ENCODE measurements at places on chromosomes 3 and 15. TPM values are rescaled to one million over a fixed set of nuclear protein-coding genes. Genes with fewer than 3 reads are reported as not detected.

Gene SAMD7
- polyA plus RNA-seq, result not detected

Gene C2CD4A
- polyA plus RNA-seq, result 0.31 TPM

Gene A4GNT
- polyA plus RNA-seq, result 7.2 TPM

Gene GUCA1C
- polyA plus RNA-seq, result 0.45 TPM

Gene LDHAL6B
- polyA plus RNA-seq, result not detected

Gene XPC
- 8.8 TPM for polyA plus RNA-seq

Gene COPG1
- 113 TPM for polyA plus RNA-seq

Gene CAV3
- polyA plus RNA-seq, result 0.08 TPM

Gene AEN
- polyA plus RNA-seq, result 16.1 TPM

Gene TMEM108
- 2.1 TPM for polyA plus RNA-seq

Gene SLC25A36
- polyA plus RNA-seq, result 29.6 TPM

Gene RLBP1
- not detected for polyA plus RNA-seq

Gene DLL4
- 1.5 TPM for polyA plus RNA-seq

Gene PCOLCE2
- 0.75 TPM for polyA plus RNA-seq

Gene SLC2A2
- not detected for polyA plus RNA-seq

Gene GNAT1
- not detected for polyA plus RNA-seq

Gene PLOD2
- 20.3 TPM for polyA plus RNA-seq

Gene AHSG
- not detected for polyA plus RNA-seq

Gene MANF
- 31.8 TPM for polyA plus RNA-seq

Gene MAP3K13
- 22.8 TPM for polyA plus RNA-seq

Gene MYRIP
- polyA plus RNA-seq, result 6.0 TPM

Gene TM4SF18
- polyA plus RNA-seq, result 0.45 TPM

DNA sequence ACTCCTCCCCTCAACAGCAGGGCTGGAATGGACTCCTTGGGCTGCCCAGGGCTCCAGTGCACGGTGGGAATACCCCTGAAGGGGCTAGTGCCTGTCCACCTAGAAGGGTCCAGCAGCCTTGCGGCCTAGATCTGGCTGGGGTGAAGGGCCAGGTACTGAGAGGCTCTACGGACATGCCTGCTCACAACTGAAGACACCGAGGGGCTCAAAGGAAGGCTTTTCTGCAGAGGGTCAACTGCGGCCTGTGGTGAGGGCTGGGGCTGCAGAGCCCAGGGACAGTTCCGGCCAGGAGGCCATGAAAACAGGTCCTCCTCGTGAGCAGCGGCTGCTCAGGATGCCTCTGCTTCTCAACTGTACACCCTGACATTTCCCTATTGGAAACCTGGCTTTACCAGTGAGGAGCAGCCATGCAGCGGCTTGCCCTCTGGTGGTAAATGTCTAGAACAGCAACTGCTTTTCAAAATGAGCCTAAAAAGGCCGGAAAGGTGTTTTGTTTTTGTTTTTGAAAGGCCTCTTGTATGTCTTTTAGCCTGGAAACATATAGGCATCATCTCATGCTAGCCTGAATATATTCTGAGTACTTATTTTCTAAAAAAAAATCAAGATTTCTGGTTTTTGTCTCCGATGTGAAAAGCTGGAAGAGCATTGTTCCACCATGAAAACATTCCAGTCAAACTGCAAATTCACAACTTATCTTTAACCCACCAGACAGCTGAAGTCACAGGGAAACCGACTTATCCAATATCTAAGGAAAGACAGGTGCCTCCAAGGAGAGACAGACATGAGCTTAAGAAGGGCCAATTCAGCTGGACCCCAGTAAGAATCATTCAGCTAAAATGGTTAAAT, 163.4 kb downstream of the KLF13 start:
- DNase-seq, result peak; percentile 76

GRCh38 chr3:9930804-9931418, 2.7 kb upstream of the CRELD1 start:
- DNase-seq, result no peak

DNA sequence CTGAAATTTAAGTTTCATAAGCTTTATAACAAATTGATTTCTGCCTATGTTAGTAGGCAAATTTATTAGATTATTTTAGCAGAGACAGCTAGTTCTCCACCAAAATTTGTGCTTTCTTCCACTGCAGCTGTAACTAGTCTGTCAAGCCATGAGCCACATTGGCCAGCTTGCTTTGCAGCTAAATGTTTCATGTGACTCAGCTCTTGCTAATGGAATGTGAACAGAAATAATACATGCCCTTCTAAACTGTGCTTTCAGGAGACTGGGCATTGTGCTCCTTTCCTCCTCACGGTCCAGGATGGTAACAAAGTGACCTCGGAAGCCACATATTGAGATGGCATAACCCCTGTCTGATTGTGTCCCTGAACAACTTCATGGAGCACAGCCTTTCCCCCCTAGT, 51.3 kb upstream of the KPNA4 start:
- DNase-seq, result no peak

GRCh38 chr3:188053710-188054380, 100.1 kb upstream of the LPP start:
- DNase-seq, result peak; percentile 23

GRCh38 chr3:147113293-147114044, 292.9 kb downstream of the ZIC4 start:
- DNase-seq, result no peak

DNA sequence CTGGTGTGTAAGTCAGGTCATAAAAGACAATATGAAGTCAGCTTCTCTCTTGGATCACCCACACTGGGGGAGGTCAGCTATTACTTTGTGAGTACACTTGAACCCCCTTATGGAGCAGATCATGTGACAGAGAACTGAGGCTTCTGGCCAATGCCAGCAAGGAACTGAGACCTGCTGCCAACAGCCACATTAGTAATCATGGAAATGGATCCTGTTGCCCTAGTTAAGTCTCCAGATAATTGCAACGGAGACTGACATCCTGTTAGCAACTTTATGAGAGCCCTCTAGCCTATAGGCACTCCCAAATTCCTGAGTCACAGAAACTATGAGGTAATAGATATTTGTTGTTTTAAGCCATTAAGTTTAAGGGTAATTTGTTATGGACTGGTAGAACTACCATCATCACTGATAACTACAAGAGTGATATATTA, 110.4 kb upstream of the GMNC start:
- DNase-seq, result peak; percentile 8

- DNase-seq, result peak; percentile 81
These were observed 266.8 kb downstream of the ZNF385D start for GRCh38 chr3:21484057-21484827.

GRCh38 chr3:14335774-14336748, 66.3 kb upstream of the SLC6A6 start:
- DNase-seq, result peak; percentile 86

GRCh38 chr3:131323014-131323413, 58.6 kb upstream of the NUDT16 start:
- no peak for DNase-seq

- DNase-seq, result peak; percentile 42
These were observed 124.6 kb upstream of the SGO1 start for GRCh38 chr3:20310629-20311028.

DNA sequence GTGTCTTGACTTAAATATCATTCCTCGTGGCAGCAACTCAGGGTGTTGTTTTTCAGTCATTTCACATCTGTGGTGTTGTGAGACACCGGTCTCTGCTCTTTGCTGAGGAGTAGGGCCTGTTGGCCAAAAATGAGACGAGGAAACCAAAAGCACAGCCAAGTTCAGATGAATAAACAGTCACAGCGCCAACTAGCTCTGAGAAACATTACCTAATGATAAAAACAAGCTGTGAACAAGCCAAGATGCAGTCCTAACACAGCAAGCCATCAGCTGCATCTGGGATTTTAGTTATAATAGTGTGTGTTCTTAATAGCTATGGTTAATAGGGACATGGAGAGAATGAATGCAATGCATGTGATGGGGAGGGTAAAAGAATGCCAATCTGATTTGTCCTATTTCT, 843.4 kb upstream of the DPPA4 start:
- peak; percentile 72 for DNase-seq

GRCh38 chr3:156389449-156389950, 165.4 kb downstream of the SSR3 start:
- DNase-seq, result no peak

- DNase-seq, result no peak
These were observed 1.8 kb upstream of the ATP10A start for GRCh38 chr15:25864966-25865365.

DNA sequence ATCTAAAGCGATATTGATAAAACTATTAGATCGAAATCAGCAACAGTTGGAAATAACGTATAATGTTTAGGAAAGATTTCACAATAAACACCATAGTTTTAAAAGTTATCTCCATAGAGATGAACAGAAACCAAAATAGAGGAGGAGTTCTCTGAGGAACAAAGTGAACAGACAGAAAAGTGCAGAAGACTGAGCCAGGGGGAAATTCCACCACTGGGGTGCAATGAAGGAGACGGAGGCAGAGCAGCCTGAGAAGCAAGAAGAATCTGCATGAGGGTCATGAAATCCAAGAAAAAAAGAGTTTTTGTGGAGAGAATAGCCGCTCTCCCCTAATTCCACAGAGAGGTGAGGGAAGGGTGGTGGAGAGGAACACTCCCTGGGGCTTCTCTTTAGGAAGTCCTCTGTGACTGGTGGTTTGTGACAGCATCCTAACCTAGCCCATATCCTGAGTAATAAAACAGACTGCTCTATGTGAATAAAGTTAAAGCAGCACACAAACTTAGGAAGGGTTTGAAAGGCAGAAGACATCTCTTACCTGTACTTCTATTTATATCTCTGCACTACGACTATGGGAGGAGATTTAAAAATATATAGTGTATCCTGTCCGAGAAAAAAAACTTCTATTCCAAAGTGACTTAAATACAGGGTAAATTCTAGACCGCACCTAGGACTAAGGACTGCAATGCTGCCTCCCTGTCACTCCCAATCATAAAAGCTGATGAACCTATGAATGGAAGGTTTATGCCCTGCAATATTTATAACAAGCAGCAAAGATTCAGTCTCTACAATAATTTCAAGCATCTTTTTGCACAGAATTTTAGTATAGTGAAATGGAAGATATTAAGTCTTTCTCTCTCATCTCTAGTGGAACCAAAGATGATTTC, 22.9 kb downstream of the ATP8B4 start:
- DNase-seq, result no peak

GRCh38 chr3:67649681-67650080, 4.7 kb downstream of the SUCLG2 start:
- no peak for DNase-seq

- peak; percentile 95 for DNase-seq
These were observed 32.9 kb downstream of the B3GNT5 start for GRCh38 chr3:183285828-183286457.

- no peak for DNase-seq
These were observed 14.5 kb downstream of the C3orf20 start for GRCh38 chr3:14689247-14689980.

DNA sequence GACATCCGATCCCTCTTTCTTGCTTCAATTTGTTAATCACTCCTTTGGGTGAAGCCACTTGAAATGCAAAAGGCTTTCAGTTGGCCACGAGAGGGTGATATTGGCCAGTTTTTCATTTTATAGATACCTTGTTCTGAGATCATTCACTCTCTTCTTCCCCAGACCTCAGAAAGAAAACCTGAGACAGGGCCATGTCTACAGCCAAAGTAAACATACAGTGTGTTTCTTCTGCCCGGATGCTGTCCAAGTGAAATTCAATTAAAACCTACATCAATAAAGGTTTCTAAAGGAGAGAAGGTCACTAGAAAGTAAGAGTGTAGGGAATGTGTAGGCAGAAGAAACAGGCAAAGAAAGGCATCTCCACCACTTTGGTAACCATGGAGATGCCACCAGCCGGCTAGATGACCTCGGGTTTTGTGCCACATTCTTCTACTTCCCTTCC, 39.5 kb upstream of the FMN1 start:
- DNase-seq, result peak; percentile 40

- DNase-seq, result no peak
These were observed 24.8 kb upstream of the RHO start for GRCh38 chr3:129503471-129504291.

GRCh38 chr3:169264711-169265110, 398.8 kb downstream of the MECOM start:
- peak; percentile 70 for DNase-seq

GRCh38 chr3:81643721-81644120, 117.7 kb downstream of the GBE1 start:
- DNase-seq, result no peak

- peak; percentile 65 for DNase-seq
These were observed 9.7 kb upstream of the THUMPD3 start for GRCh38 chr3:9352917-9353752.

- peak; percentile 87 for DNase-seq
These were observed 3.3 kb downstream of the LIPH start for GRCh38 chr3:185549122-185549521.

GRCh38 chr3:57927916-57928315, 80.3 kb upstream of the FLNB start:
- no peak for DNase-seq

DNA sequence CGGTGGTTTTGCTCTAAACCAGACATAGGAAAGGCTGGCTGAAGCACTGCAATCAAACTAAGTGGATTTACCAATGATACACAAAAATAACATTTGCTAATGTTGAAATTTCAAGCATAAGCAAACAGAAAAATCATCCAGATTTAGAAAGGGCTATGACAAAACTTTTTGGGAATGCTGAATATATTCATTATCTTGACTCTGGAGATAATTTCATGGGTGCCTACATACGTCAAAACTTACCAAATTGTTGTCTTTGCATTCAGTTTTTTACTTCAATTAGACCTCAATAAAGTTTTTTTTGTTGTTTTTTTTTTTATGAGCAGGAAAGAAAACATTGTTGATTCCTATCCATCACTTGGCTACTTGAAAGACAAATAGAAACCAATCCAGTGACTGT, 140.8 kb downstream of the NR2E3 start:
- no peak for DNase-seq

DNA sequence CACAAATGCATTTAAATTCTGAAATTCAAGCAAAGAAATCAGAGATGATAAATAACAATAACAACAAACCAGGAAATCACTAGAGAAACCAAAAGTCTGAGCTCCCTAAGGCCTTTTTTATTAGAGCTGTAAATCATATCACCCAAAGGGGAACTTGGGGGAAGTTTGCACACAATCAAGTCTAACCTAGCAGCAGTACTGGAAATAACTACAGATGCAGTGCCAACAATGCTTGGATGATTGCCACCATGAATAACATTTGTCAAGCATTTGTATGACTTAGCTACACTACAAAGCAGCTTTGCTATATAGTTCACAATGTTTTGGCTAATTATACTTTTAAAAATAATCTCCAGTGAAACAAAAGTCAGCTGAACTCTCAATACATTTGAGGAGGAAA, 27.8 kb downstream of the SHQ1 start:
- peak; percentile 86 for DNase-seq

DNA sequence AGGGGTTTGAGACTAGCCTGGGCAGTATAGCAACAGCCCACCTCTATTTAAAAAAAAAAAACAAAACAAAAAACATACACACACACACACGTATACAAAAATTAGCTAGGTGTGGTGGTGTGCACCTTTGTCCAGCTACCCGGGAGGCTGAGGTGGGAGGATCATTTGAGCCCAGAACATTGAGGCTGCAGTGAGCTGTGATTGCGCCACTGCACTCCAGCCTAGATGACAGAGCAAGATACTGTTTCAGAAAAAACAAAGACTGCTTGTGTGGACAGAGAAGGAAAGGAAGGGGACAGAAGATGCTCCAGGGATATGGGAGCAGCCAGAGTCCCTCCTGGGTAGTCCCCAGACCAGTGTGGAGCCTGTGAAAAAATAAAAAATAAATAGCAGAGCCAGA, 12.9 kb downstream of the TYRO3 start:
- DNase-seq, result no peak

GRCh38 chr15:65217526-65218482, 6.5 kb upstream of the CILP start:
- no peak for DNase-seq

GRCh38 chr3:23288715-23289114, 85.6 kb downstream of the UBE2E2 start:
- no peak for DNase-seq

Measured in stomach (tissue), 19 donors.